ENCODE measurements at places on chromosomes 13 and 19. TPM values are rescaled to one million over a fixed set of nuclear protein-coding genes. Genes with fewer than 3 reads are reported as not detected.

DNA sequence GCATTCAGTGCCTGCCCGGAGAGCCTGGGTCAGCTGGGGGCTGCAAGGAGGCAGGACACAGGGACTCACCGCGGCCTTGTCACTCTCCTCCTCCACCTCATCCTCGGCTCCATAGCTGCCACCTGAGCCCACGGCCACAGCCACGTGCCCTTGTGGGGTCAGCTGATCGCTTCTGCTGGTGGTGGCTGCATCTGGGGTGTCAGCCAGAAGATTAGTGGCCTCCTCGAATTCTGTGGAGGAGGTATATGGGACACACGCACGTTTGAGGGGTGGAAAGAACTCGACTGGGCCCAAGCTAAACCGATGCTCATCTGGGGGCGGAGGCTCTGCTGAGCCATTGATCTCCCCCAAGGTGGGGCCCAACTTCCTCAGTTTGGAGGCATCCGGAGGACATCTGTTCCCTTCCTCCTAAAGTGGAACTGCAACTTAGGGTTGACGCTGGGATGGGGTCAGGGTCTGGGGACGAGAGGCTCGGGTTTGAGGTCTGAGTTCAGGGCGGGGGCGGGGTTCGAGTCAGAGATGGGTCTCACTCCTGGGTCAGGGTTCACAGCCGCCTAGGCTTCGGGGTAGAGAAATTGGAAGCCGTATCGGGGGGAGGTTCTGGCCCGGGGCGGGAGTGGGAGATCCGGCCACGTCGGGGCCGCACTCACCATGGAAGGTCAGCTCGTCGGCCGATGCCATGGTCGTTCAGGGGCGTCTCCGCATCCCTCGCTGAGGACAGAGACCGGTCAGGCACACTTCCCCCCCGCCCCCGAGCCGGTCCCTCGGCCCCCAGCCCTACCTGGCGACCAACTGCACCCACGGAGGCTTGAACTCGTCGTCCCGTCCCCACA lies 493 bp downstream of the YIPF2 start:
- peak overlapping the region; percentile 99 for H3K4me3 ChIP-seq
- no peaks in the 10 kb centered on the region for H3K27me3 ChIP-seq
- H3K27ac ChIP-seq = peak overlapping the region; percentile 66
- peaks cover 19% of the 10 kb centered on the region for H3K36me3 ChIP-seq
- DNase-seq = no peak
- H3K4me1 ChIP-seq = no peaks in the 10 kb centered on the region

Gene C1QTNF9B
- total RNA-seq = not detected

DNA sequence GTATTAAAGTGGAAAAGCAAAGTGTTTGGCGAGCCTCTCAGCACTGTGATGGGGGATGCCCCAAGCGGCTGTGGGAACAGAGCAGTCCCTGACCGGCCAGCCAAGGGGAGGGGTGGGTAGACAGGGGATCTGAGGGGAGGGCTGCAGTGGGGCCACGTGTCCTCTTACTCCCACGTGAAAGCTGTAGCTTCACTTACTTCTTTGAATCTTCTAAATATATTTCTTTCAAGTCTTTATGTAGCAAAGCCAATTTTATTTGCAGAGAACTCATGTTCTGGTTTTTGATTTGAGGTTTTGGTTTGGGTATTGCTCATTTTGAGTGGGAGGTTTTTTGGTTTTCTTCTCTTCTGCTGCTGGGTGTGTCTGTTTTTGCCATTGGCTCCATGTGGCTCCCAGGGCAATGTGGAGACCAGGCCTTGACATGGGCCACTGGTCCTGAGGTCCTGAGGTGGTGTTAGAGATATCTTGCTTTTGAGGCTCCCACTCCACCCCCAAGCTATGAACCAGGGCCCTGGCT lies 17.7 kb upstream of the OVOL3 start:
- H3K27me3 ChIP-seq = no peaks in the 10 kb centered on the region
- H3K27ac ChIP-seq = no peak overlapping the region

GRCh38 chr19:44951179-44952159 lies 3.7 kb upstream of the CLPTM1 start:
- no peak overlapping the region for H3K4me3 ChIP-seq
- H3K27ac ChIP-seq = peak overlapping the region; percentile 34
- DNase-seq = peak; percentile 68
- H3K27me3 ChIP-seq = no peaks in the 10 kb centered on the region
- H3K36me3 ChIP-seq = no peaks in the 10 kb centered on the region

- DNase-seq = no peak
- H3K4me3 ChIP-seq = no peak overlapping the region
- no peaks in the 10 kb centered on the region for H3K27me3 ChIP-seq
- no peaks in the 10 kb centered on the region for H3K4me1 ChIP-seq
- no peaks in the 10 kb centered on the region for H3K36me3 ChIP-seq
These were observed 61.2 kb upstream of the TM9SF2 start for GRCh38 chr13:99439850-99440604.

DNA sequence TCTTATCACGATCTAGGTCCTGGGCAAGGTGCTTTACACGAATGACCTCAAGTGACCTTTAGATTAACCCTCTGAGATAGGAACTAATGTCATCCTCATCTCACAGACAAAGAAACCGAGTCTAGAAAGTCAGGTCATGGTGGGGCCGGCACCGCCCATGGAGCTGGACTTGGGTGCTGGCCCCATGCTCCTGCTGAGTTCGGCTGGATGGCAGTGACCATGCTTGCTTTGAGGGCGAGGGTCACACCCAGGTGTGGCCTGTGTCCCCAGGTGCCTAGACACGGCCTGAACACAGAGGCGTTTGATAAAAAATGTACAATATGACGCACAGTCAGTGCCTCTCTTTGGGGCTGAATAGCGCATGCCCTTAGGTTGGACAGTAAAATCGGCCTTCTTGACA lies 26.8 kb downstream of the COL4A2 start:
- H3K4me1 ChIP-seq = no peaks in the 10 kb centered on the region
- H3K4me3 ChIP-seq = no peak overlapping the region
- H3K36me3 ChIP-seq = no peaks in the 10 kb centered on the region
- H3K27ac ChIP-seq = no peak overlapping the region
- no peak for DNase-seq

GRCh38 chr19:41879670-41880328 lies 2.7 kb downstream of the CD79A start:
- DNase-seq = no peak
- no peaks in the 10 kb centered on the region for H3K36me3 ChIP-seq
- H3K4me1 ChIP-seq = peaks cover 1% of the 10 kb centered on the region
- no peak overlapping the region for H3K4me3 ChIP-seq
- no peak overlapping the region for H3K27ac ChIP-seq

DNA sequence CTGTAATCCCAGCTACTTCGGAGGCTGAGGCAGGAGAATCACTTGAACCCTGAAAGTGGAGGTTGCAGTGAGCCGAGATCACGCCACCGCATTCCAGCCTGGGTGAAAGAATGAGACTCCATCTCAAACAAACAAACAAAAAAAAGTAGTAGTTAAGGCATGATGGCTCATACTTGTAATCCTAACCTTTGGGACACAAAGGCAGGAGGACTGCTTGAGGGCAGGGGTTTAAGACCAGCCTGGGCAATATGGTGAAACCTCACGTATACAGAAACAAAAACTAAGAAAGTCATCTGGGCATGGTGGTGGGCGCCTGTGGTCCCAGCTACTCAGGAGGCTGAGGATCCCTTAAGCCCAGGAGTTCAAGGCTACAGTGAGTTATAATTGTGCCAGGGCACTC lies 1.8 kb downstream of the DNMT1 start:
- H3K27me3 ChIP-seq = no peaks in the 10 kb centered on the region
- no peaks in the 10 kb centered on the region for H3K36me3 ChIP-seq
- no peak for DNase-seq
- H3K4me3 ChIP-seq = no peak overlapping the region
- H3K27ac ChIP-seq = no peak overlapping the region
- no peaks in the 10 kb centered on the region for H3K4me1 ChIP-seq

Gene ZNF792
- 6.4 TPM for total RNA-seq

Gene KATNAL1
- total RNA-seq = 2.6 TPM

DNA sequence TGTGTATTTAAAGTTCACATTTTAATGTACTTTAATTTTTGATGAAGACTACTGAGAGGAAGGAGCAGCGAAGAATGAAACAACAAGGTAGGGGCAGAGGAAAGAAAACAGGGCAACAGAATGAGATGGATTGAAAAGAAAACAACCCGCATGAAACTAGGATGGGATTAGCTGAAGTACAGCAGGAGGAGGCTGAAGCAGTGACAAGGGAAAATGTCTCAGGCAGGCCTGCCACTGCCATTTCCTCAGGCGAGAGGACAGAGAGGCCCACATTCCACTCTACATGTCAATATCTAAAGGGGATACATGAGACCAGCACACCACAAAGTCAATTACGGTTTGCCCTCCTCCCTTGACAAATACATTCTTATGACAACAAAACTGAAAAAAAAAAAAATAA lies 1703.2 kb downstream of the EFNB2 start:
- no peaks in the 10 kb centered on the region for H3K36me3 ChIP-seq
- H3K4me3 ChIP-seq = no peak overlapping the region
- no peak for DNase-seq
- no peaks in the 10 kb centered on the region for H3K4me1 ChIP-seq
- H3K27me3 ChIP-seq = no peaks in the 10 kb centered on the region

Gene ZNF566
- 6.9 TPM for total RNA-seq

Gene KCNK6
- total RNA-seq = 5.0 TPM

DNA sequence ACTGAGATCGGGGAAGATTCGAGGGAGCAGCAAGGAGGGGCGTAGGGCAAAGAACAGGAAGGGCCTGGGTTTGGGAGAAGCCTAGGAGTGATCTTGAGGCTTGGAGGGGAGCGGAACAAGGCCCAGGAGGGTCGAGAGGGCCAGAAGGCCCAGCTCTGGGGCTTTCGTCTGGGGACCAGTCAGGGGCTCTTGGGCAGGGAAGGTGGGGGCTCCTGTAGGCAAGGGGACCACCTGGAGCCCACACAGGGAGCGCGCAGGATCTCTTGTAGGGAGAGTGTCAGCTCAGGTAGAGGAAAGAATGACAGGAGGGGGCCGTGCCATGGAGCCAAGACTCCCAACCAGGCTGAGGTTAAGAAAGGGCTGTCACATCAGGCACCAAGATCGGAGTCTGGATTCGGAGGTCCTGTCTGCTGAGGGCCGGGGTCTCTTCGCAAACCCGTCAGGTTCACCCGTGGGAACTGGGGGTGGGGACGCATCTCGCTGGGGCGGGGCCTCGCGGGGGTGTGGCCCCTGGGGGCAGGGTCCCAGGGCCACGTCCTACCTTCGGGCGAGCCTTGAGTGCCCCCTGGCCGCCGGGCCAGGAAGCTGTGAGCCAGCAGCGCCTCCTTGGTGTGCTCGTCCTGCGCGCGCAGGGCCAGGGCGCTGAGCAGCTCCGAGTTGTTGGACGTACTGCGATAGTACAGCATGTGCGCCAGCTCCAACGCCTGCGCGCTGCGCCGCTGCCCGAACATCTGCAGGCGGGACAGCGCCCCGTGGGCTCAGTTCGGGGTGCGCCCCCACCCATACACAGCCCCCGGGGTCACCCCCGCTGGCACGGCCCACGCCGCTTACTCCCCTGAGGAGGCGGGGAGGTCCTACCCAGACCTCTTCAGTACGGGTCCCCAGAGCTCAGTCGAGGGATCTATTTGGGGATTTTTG lies 8.4 kb downstream of the EMP3 start:
- DNase-seq = peak; percentile 98
- H3K27me3 ChIP-seq = no peaks in the 10 kb centered on the region
- peak overlapping the region; percentile 72 for H3K27ac ChIP-seq
- H3K4me3 ChIP-seq = peak overlapping the region; percentile 11
- H3K36me3 ChIP-seq = no peaks in the 10 kb centered on the region
- peaks cover 8% of the 10 kb centered on the region for H3K4me1 ChIP-seq

GRCh38 chr19:36054733-36055686 lies at the start of gene WDR62:
Gene WDR62, plus strand, starts transcription at chr19:36054897. Its CDS starts 75 bp downstream, at chr19:36054972.
- no peaks in the 10 kb centered on the region for H3K36me3 ChIP-seq
- peak within 1 kb of the TSS; percentile 92 for H3K27ac ChIP-seq
- H3K4me3 ChIP-seq = peak within 1 kb of the TSS; percentile 57
- DNase-seq = peak; percentile 96
- no peaks in the 10 kb centered on the region for H3K4me1 ChIP-seq

Data from pancreas (tissue), 10 donors.